ENCODE measurements at places on chromosomes 3 and 15. TPM values are rescaled to one million over a fixed set of nuclear protein-coding genes. Genes with fewer than 3 reads are reported as not detected.

DNA sequence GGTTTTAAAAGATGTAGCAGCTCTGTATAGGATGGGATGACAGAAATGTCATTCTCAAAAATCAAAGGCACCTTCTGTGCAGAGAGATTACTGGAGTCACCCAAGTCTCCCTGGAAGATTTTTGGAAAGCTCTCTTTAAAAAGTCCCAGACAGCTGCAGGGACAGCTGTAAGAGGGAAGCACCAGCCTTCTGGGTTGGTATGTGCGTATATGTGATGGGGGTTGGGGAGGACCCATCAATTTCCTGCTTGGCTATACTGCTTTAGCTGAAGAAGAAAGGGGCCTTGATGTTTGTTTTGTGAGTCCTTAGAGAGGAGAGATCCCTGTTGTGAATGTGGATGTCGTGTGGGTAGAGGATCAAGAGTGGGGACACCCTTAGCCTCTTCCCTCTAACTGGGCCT lies 5.4 kb upstream of the SEC11A start:
- DNase-seq: peak; percentile 35

DNA sequence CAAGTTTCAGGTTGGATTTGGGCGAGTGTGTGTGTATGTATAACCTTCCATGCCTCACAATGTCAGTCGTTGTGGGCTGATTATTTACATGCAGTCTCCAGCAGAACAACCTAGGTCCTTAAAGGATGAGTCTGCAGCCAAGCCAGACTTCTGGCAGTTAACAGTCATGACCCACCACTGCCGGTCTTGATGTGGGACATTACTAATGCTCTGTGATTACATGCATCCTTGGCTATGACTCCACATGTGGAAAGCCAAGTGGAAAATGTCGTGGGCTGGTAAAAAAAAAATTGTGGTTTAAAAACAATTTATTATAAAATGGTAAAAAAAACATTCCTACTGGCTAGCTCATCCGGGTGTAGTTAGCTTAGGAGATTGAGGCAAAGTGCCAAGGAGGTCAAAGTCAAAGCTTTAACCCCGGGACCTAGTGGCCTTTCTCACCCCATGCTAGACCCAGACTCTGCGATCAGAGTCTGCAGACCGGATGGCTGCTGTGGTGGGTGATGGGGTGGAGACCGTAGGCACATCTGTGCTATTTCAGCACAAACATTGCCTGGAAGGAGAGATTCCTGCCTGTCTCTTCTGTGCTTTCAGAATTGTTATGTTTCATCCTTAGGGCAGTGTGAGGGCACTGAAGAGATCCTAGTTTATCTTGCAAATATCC lies 6.8 kb downstream of the RARRES1 start:
- DNase-seq: no peak

GRCh38 chr15:36612063-36612788 lies 32.8 kb downstream of the CDIN1 start:
- no peak for DNase-seq

DNA sequence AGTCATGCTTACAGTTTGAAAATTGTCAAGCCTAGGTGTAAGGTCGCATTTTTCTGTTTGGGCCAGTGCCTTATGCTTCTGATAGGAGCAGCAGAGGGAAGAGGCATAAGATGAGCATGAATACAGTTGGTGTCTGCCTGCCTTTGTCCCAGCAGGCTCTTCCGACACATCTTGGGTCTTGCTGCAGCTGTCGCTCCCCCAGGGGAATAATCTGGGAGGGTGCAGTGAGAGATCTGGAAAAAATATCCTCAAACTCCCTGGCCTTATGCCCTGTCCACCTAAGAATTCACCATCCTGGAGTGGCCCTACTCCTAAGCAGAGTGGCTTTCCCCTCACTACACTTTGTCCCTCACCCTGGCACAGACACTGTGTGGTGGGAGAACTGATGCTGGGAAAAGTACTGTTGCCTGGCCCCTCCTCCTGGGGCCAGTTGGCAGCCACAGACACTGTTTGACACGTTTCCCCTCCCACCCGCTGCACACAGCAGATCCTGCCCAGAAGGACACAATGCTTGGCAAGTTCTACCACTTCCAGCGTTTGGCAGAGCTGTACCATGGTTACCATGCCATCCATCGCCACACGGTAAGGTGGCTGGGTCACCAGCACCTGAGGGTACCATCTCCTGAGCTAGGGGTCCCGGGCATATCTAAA lies 21.1 kb upstream of the RHO start:
- DNase-seq: no peak

GRCh38 chr15:99431661-99432091 lies 134.1 kb upstream of the MEF2A start:
- DNase-seq: no peak

- no peak for DNase-seq
Observed at GRCh38 chr3:7447197-7447769, 586.4 kb downstream of the GRM7 start.

GRCh38 chr3:115513416-115513800 lies 109.9 kb upstream of the GAP43 start:
- DNase-seq: no peak

DNA sequence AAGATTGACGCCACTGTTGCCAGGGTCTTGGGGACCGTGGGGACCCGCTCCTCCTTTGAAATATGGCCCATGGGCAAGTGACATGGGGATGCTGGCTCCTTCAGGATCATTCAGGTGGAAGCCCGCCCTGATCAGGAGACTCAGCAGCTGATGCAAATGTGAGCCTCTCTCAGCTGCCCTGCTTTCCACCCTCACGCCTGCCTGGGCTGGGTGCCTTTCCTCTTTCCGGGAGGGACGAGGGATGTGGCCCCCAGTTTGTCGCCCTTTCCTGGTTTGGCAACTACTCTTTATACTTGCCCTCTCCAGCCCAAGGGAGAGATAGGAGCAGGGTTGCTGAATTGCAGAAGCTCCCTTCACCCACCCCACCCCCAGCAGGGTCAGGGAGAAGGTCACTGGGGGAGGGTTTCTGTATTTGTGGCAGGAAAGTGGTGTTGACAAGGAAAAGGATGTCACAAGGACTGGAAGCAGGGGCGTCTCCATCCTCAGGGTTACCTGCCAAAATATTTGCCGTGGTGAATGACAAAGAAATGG lies 21.8 kb downstream of the DNASE1L3 start:
- DNase-seq: no peak

DNA sequence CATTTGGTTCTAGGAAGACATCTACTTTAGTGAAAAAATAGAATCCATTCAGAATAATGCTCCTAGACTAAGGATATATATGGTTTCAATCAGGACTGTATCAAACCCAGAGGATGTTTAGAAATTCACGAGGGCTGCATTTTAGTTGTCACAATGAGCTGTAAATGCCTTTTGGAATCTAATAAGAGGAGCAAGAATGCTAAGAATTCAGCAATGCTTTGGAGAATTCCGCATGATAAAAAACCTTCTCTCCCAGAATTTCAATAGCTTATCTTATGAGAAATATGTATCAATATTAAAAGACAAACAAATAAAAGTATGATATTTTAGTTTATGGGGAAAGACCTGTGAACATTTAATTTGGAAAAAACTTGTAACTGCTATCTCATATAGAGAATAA lies 885.1 kb downstream of the ZPLD1 start:
- DNase-seq: no peak

- DNase-seq: no peak
Observed at GRCh38 chr15:73249499-73249898, 119.3 kb downstream of the HCN4 start.

DNA sequence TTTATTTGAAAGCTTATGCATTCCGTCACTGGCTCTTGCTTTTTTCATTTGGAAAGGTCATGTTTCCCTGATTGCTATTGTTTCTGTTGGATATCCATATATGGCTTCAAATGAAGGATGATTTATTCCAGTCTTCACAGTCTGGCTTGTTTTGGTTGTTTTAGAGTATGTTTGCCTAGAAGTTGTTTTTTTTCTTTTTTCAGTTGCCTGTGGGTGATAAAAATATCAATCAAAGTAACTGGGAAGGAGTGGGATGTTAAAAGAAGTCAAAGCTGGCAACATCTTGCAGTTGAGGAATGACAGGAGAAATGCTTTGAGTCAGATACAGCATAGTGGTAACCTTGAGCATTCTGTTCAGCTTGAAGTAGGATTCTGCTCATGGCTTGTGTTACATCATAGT lies 610.5 kb downstream of the PLOD2 start:
- DNase-seq: no peak

- DNase-seq: no peak
Observed at GRCh38 chr15:58437531-58438105, 5.8 kb downstream of the LIPC start.

DNA sequence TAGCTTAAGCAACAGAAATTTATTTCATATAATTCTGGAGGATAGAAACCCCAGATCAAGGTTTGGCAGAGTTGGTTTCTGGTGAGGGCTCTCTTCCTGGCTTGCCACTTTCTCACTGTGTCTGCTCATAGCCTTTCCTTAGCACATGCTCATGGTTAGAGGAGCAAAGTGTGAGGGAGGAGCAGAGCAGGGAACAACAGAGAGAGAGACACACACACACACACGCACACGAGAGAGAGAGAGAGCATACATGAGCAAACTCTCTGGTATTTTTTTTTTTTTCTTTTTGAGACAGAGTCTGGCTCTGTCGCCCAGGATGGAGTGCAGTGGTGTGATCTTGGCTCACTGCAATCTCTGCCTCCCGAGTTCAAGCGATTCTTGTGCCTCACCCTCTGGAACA lies 36.8 kb upstream of the ZDHHC23 start:
- DNase-seq: no peak

DNA sequence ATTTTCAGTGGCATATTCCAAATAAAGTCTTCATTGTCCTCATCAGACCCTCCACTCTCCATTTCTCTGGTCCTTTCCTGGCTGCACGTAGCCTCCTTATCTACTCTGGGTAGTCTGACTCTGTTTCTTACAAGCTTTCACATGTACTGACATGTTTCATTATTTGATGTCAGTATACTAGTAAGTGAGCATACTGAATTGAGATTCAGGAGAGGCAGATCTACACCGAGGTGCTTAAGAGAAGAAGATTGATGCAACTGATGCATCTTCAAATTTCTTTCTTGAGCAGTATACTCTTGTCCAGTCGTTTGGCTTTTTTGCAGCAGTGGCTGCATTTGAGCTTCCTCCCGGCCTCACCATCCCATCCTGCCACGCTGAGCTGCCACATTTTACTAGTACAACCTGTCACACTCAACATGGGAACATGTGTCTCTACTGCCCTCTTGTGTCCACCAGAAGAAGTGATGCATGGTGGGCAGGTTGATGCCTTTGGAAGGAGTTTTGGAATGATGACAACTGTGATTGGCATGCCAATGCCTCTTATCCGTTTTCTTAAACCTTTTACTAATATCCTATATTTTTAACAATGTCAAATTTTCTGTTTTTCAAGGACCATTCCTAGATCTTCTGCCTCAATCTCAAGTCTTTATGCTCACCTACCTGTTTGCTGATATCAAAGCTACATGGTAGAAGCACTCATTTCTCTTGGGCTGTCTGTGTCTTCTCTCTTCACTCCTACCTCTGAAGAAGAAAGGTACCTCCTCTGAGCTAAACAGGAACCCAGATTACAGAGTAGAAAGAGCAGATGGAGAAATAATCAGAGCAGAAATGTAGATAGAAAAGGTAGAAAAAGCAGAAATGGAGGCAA lies 38.7 kb downstream of the GUCA1C start:
- DNase-seq: peak; percentile 78

EPHA3 gene
- total RNA-seq: not detected

CHL1 gene
- not detected for total RNA-seq

RTP4 gene
- 18.9 TPM for total RNA-seq

ADAMTS17 gene
- total RNA-seq: 4.1 TPM

RTF1 gene
- 45.7 TPM for total RNA-seq

CCDC39 gene
- total RNA-seq: not detected

Data from activated CD4-positive, alpha-beta T cell treated with anti-CD3 and anti-CD28 coated beads, Interleukin-2, amount 10 ng/mL, durations not matched to agents 7 days and 5 days (primary cell).